ENCODE measurements at places on chromosomes 11 and 22. TPM values are rescaled to one million over a fixed set of nuclear protein-coding genes. Genes with fewer than 3 reads are reported as not detected.

Gene MUC2
- total RNA-seq: 0.02 TPM

Gene TUG1
- total RNA-seq: 85.5 TPM

GRCh38 chr11:47552056-47552565 is 821 bp downstream of the CELF1 start:
- peak; percentile 42 for DNase-seq

DNA sequence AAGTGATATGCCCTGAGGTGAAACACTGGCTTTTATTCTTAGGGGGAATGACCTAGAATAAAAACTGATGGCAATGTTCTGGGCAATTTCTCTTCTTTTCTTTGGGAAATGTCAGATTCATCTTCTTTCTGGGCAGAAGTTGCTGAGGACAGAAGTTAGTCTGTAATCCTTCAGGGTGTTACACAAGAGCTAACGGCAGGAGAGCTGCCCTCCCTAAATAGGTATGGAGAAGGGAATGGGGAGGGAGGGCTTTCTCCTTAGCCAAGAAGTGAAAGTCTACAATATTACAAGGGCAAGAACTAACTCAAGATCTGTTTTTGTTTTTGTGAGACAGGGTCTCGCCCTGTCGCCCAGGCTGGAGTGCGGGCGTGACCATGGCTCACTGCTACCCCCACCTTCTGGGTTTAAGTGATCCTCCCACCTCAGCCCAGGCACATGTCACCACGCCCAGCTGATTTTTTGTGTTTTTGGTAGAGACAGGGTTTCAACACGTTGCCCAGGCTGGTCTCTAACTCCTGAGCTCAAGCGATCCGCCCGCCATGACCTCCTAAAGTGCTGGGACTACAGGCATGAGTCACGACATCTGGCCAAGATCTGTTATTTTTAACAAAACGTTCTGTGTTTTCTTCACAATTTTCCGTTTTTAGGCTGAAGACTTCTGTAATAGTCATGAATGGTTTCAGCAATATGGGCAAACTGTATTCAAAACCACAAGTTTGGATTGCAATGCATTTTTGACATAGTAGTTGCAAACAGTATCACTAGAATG is 7.2 kb downstream of the PIWIL4 start:
- DNase-seq: peak; percentile 43

Gene MRGPRE
- not detected for total RNA-seq

Gene SC5D
- 25.9 TPM for total RNA-seq

Gene LRRC74B
- total RNA-seq: not detected

Gene MDK
- 0.49 TPM for total RNA-seq

- no peak for DNase-seq
Observed at GRCh38 chr11:128238521-128239265, 348.7 kb downstream of the ETS1 start.

Gene C1QTNF5
- total RNA-seq: not detected

Gene ALDH3B2
- not detected for total RNA-seq

DNA sequence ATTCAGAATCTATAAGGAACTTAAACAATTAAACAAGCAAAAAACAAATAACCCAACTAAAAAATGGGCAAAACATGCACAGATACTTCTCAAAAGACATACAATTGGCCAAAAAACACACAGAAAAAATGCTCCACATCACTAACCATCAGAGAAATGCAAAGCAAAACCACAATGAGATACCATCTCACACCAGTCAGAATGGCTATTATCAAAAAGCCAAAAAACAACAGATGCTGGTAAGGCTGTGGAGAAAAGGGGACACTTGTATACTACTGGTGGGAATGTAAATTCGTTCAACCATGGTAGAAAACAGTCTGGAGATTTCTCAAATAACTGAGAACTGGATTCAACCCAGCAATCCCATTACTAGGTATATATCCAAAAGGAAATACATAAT is 24.8 kb downstream of the ENTHD1 start:
- no peak for DNase-seq

Gene SLC22A25
- not detected for total RNA-seq

- DNase-seq: no peak
Observed at GRCh38 chr11:24043842-24044241, 453.0 kb upstream of the LUZP2 start.

- no peak for DNase-seq
Observed at GRCh38 chr11:23919455-23919854, 577.4 kb upstream of the LUZP2 start.

Gene VSIG10L2
- not detected for total RNA-seq

Gene PRPF19
- 99.0 TPM for total RNA-seq

Gene RPLP2
- 2,142 TPM for total RNA-seq

GRCh38 chr11:65551572-65552387 is 6.4 kb downstream of the LTBP3 start:
- DNase-seq: peak; percentile 48

- peak; percentile 57 for DNase-seq
Observed at GRCh38 chr22:24002851-24003250, 2.4 kb downstream of the GSTT4 start.

DNA sequence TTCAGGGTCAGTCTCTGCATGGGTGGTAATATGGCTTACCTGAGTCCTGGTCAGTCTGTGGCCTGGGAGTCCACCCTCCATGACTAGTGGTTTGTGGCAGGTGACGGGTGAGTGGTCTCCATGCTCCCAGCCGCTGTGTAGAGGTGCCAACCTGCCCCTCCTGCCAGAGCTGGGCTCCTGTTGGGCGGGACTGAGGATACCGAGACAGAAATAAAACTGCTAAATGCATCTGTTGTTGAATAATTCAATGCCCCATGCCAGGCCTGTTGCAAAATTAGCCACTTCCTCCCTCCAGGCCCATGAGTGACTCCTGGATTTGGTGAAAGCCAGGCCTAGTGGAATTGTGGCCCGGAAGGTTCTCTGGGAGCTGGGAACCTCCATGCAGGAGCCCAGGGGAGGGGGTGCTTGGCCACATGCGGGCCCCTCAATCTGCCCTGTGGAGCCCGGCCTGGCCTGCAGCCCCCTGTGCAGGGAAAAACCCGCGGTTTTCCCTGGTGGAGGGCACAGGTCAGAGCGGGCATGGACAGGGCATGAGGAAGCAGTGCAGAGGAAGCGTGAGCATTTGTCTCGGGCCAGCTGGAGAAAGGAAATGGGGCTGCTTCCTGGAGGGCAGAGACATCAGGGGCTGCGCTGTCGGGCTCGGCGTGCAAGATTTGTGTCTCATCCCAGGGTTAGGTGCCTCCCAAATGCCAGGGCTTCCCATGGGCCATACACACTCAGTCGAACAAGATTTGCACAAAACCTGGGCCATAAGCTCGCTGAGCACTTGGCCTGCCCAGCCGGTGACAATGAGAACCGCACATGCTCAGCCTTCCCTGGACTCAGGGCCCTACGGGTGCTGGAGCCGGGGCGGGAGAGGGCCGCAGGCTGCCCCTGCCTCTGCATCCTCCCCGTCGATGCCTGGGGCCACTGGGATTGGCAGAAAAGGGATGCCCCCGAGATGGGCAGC is 66.9 kb downstream of the KCNQ1 start:
- no peak for DNase-seq

DNA sequence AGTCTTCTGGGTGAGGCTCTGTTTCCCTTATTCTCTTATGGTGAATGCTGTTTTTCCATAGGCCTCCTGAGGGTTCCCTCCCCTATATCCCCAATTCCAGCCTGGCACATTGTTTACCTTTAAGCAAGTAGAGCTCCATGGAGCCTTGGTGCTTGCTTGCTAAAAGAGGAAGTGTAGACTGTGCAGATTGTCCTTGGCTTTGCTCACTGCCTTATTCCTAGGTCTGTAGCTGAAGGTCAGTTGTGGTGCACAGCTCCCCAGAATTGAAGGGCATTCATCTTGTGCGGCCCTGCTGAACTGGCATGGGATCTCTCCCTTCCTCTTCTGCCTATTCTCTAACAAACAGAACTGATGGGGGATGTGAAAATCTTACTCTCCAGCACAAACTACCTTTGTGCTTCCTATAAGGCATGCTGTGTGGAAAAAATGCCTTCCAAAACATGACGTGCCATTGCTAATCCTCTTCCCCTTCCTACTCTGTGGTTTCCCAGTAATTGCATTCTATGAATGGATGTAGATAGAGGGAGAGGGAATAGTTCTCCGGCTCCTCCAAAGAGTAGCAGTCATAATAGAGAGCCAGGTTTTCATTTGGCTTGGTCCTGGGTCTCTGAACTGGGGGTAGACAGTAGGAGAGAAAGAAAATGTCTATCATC is 34.2 kb upstream of the PLET1 start:
- no peak for DNase-seq

GRCh38 chr22:20188567-20188877 is 37.7 kb upstream of the CCDC188 start:
- no peak for DNase-seq

GRCh38 chr11:101718402-101718801 is 134.6 kb upstream of the TRPC6 start:
- DNase-seq: peak; percentile 75

DNA sequence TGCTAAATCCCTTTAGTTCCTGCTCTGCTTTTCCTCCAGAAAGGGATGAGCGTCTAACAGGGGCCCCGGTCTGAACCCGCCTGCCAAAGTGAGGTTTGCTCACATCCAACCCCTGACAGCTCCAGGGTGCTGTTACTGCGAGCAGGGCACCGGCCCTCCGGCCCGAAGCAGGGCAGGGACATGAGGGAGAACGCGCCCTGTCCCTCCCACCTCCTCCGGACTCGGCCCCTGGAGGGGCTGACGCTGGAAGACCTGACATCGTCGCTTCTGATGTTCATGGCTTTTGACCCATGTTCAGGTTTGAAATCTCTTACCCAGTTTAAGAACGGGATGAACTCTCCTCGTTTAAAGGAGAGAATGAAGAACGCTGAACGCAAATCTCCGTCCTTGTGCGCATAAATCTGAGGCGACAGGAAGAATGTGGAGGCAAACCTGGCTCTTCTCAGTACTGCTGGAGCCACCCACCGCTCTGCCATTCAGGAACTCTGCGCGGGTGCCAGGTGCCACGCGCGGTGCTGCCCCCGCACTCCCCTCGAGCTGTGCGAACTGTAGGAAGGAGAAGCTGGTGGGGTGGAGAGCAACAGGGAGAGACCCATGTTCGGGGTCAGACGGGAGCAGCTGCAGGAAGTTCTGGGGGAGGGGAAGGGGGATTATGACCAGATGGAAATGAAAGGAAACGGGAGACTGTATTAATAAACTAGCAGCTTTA is 826 bp upstream of the EEF1G start:
- no peak for DNase-seq

- DNase-seq: peak; percentile 88
Observed at GRCh38 chr11:27934830-27935145, 173.2 kb downstream of the KIF18A start.

DNA sequence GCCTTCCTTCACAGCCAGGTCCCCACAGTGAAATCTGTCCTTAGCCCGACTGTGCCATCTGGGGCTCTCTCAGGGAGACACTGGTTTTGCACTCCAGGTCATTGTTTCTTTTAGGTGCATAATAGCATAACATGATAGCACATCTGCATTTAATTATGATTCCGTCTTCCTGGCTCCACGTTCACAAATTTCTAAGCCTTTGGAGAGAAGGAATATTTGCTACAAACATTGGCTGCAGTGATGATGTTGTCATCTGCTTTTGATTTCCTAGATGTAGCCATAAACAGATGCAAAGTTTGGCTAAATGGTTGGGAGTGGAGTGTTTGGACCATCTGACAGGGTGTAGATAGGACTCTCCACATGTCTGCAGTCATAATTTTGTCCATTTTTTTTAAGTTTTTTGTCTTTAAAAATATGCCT is 12.0 kb upstream of the CAT start:
- DNase-seq: no peak

- no peak for DNase-seq
Observed at GRCh38 chr22:20015187-20015625, 1.4 kb downstream of the ARVCF start.

Gene SWAP70
- 24.2 TPM for total RNA-seq

Gene NAALAD2
- not detected for total RNA-seq

Gene ENTHD1
- total RNA-seq: not detected
